Central memory CD8-positive, alpha-beta T cell (primary cell): ENCODE measurements at places on chromosomes 4 and X.

DNA sequence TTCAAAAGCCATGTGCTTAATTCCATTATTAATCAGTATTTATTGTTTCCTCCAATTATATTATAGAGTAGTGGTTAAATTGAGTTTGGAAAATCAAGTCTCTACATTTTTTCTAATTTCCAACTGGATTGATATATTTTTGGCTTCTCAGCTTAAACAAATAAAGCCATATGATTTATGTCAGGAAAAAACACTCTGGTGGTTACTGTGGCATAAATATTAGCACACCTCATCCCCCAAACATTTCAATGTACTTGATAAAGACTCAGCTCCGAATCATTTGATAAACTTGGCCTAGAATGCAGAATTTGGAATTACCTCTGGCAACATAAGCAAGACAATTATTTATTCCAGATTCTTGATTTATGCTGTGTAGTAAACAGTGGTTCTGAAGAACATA is 2313.8 kb downstream of the ARAP2 start:
- no peak for DNase-seq

- DNase-seq = no peak
Measured at GRCh38 chr4:6916069-6916586, 6.5 kb downstream of the TBC1D14 start.

GRCh38 chr4:169150806-169151205 is 120.0 kb downstream of the SH3RF1 start:
- no peak for DNase-seq

- no peak for DNase-seq
Measured at GRCh38 chrX:139930401-139930800, 2.5 kb downstream of the ATP11C start.

GRCh38 chr4:135277068-135277979 is 1075.7 kb upstream of the PABPC4L start:
- no peak for DNase-seq

GRCh38 chr4:137768196-137768595 is 235.9 kb upstream of the PCDH18 start:
- DNase-seq = no peak

GRCh38 chrX:137684591-137684990 is 118.7 kb downstream of the ZIC3 start:
- DNase-seq = no peak

DNA sequence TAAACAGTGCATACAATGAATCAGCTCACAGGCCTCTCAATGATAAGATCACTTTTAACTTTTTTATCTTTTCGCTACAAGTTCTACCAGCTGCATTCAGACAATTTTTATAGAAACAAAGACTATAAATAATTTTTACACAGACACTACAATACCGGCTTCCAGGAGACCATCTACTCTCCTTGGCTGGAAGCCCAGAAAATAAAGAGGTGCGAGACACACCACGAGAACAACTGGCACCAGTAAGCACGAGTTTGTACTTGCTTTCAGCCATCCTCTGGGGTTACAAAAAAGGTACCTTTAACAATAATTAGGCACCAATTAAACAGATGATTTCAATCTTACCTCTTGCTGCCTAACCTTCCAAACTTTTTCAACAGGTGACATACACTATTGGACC is 11.2 kb upstream of the PRDX4 start:
- DNase-seq = no peak

GRCh38 chr4:66667249-66667648 is 878.1 kb downstream of the CENPC start:
- DNase-seq = no peak

DNA sequence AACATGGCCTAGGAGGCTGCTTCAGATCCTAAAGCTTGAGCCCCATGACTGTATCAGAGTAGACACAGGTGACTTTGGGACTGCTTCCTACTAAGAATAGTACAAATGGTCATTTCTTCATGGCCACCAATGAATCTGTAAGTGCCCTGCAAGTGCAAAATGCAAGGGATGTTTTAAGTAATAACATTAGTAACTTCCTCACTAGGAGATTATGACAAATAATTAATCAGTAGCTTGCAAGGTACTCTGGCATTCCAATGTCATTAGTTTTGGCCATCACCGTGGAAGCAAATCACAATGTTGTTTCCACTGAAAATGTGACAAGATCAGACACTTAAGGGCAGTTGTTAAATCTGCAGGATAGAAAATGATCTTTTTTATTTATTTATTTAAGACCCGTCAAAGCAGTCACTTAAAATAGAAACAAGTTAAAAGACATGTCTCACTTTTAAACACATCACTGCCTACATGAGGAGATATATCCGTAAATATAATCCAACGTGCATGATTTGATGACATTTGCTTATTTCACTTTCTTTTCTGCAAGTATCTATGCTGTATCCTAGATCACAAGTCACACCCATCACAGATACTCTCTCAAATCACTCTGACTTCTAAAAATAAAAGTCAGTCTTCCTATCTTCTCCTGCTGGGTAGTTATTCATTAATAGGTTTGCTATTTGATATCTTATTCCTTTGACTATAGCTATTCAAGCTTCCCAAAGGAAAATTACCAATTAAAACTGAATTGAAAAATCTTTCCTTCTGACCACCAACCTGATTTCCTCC is 400.6 kb downstream of the IL15 start:
- no peak for DNase-seq

DNA sequence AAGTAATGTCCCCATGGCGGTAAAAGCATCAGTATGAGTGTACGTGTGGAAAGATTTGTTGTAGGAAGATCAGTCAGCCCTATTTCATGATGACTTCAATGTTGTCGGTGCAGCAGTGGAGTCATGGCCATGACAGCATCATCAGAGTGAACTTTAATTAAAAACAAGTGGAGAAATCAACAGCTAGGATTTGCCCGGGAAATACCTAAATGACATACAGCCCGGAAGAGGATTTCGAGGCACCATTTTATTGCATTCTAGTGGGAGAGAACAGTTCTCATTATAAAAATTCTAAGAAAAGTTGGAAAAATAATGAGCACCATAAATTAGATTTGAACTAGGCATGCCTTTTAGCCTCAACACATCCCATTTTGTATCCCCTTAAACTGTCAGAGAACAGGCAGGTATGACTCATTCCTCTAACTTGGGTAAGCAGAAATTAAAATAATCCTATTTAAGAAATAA is 170.1 kb downstream of the SHROOM3 start:
- DNase-seq = no peak

DNA sequence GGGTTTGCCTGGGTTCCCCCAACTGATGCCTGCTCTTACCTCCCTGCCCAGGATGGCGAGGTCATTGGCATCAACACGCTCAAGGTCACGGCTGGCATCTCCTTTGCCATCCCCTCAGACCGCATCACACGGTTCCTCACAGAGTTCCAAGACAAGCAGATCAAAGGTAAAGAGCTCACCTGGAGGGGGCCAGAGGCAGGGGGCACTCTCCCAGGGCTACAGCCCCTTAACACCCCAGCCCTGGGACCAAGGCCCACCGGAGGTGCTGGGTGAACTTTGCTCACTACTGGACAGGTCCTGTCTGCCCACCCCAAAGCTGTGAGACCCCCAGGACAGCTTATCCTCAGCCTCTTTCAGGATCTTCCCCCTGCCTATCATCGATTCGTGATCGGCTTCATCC is 24.5 kb downstream of the HTRA3 start:
- DNase-seq = no peak

DNA sequence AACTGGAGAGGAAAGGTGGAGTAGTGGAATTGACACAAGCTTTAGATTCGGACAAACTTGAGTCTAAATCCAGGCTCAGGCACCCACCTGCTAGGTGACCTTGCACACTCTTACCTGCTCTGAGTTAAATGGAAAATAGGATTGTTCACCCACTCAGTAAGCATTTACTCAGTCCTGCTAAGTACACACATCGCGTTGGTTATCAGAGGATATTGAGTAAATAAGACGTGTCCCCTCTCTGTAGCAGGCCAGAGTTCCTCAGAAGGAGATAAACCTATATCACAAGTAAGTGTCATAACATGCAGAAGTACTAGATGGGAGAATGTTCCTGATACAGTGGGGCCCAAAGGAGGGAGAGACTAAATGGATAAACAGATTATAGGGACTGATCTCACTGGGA is 117.7 kb downstream of the SMIM20 start:
- no peak for DNase-seq

- DNase-seq = no peak
Measured at GRCh38 chr4:87216469-87216868, 3.9 kb downstream of the KLHL8 start.

DNA sequence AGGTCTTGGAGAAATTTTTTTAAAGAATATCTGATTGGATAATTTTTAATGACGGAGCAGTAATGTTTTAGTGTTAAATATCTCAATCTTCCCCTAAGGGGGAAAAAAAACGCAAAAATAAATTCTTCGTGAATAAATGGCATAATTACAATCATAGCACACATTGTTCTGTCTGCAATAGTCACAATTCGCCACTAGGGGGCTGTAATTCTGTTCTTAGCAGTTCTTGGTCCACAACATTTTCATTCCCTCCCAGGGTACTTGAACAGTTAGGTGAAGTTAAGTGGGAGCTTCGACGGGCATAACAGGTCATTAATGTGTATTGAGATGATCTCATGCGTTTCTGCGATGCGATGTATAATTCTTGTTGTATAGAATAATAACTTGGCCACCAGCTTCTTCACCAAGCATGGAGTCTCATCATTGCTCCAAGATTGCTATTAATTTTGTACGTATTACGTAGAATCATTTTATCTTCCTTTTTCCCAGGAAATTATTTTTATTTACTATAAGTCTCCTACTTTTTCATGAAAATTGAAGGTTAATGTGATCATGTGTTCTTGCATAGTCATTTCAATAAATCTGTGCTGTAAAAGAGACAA is 27.2 kb downstream of the HTR2C start:
- DNase-seq = no peak

DNA sequence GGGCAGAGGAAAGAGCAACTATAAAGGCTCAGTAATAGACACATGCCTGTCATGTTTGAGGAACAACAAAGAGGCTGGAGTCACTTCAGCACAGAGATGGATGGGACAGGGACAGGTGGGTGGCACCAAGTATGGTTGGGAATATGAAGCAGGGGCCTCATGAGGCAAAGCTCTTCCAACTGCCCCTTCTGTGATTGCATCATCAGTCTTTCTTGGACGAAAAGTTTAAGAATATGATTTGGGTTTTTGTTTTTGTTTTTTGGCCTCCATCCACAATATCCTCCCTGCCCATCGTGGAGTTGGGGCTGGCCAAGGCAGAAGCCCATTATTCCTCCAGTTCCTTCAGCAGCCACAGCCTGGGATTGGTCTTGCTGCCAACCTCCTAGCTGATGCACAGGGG is 34.4 kb downstream of the SAGE1 start:
- DNase-seq = no peak

- DNase-seq = no peak
Measured at GRCh38 chr4:56468097-56468422, 643 bp downstream of the SRP72 start.

GRCh38 chrX:112235547-112235946 is 153.0 kb upstream of the TRPC5 start:
- DNase-seq = no peak

- DNase-seq = no peak
Measured at GRCh38 chr4:87103691-87104187, 116.7 kb downstream of the KLHL8 start.

DNA sequence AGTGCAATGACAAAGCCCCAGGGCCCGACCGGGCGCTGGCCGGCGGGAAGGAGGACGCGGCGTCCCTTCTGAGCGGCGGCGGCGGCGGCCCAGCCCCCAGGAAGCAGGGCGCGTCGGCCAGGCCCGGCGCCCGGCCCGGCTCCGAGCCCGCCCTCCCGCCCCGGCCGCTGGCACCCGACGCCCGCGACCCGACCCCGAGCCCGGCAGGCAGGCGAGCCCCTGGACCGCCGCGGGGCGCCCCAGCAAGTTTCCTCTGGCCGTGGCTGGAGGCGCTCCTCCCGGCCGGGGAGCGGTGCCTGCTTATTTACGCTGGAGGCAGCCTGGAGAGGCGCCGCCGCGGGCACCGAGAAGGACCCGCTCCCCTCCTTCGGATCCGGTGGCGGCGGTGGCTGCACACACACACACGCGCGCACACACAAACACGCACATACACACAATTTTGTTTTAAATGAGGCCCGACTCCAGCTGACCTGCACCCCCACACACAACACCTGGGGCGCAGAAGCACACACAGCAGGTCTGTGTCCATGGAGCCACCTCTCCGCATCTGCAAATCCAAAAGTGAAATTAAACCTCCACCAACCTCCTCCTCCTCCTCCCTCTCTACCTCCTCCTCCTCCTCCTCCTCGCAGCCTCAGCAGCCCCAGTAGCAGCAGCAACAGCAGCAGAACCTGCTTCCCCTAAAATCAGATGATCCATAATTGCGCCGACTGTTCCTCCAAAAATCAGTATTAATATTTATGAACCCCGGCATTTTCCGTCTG is 669 bp downstream of the IRF2 start:
- peak; percentile 31 for DNase-seq

DNA sequence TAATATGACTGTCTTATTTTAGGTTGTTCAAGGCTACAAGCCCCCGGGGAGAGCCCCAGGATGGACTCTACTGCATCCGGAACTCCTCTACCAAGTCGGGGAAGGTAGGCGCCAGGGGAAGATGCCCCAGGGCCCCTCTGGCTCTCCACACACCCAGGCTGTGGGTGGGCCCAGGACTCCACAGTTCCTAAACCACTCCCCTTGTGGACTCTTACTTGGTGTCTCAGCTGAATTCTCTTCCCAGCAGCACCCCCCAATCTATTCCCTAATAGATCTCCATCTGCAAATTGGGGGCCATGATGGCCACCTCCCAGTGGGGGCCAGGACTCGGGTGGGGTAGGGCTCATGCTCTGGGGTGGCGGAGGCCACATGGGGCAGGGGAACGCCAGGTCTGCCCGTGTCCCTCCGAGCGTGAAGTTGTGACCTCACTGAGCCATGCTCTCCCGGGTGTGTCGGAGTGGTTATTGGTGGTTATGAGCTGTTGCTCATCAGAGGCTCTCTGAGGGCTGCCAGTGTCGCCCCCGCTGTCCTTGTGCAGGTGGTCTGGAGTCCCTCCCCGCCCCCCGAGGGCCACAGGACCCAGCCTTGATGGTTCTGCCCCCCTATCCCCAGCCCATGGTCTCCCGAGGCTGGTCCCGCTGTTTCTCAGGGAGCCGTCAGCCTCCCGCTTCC is 11.2 kb upstream of the ADD1 start:
- DNase-seq = no peak

- DNase-seq = peak; percentile 29
Measured at GRCh38 chr4:123398853-123399626, 2.4 kb downstream of the SPRY1 start.

DNA sequence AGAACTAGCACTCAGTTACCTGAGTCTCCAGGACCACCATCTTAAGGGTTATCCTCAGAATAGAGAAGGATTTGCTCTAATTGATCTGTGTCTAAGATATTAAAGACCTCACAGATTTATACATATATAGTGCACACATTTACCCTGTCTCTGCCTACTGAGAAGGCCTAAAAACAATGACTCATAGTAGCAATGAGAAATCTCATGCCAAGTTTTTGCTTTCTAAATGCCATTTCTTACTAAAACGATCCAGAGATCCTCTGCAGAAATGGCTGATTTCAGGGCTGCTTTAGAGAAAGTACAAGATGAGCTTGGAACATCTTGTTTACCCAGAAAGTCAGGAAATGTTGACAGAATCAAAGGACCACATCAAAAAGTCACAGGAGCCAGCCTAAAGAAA is 79.1 kb upstream of the INPP4B start:
- DNase-seq = no peak

- DNase-seq = no peak
Measured at GRCh38 chrX:29775890-29776289, 439.5 kb upstream of the MAGEB2 start.

GRCh38 chr4:148116969-148117368 is 325.2 kb downstream of the NR3C2 start:
- DNase-seq = no peak

GRCh38 chrX:70504772-70505450 is 60.3 kb downstream of the DLG3 start:
- DNase-seq = no peak
